T-helper 22 cell (primary cell): ENCODE measurements at places on chromosomes 2 and 18.

- no peak for DNase-seq
These were observed 34.0 kb upstream of the COL3A1 start for GRCh38 chr2:188940171-188940570.

GRCh38 chr2:71990826-71991225 lies 156.8 kb downstream of the CYP26B1 start:
- no peak for DNase-seq

- no peak for DNase-seq
These were observed 63.5 kb downstream of the RTTN start for GRCh38 chr18:70142001-70142400.

- no peak for DNase-seq
These were observed 60.1 kb downstream of the FMNL2 start for GRCh38 chr2:152395103-152395502.

DNA sequence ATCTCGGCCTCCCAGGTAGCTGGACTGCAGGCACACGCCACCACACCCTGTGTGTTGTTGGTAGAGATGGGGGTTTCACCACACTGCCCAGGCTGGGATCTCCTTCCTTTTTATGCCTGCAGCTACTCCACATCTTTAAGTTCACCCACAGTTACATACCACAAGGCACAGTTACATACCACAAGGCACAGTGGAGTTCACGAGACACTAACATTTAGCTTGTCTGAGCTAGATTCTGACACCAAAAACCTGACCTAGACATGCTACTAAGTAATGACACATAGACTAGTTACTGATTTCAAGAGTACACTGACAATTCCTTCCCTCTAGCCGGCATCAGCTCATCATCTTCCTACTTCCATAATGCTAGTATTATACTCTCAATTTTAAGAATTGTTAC lies 4.3 kb downstream of the POLR2D start:
- no peak for DNase-seq

DNA sequence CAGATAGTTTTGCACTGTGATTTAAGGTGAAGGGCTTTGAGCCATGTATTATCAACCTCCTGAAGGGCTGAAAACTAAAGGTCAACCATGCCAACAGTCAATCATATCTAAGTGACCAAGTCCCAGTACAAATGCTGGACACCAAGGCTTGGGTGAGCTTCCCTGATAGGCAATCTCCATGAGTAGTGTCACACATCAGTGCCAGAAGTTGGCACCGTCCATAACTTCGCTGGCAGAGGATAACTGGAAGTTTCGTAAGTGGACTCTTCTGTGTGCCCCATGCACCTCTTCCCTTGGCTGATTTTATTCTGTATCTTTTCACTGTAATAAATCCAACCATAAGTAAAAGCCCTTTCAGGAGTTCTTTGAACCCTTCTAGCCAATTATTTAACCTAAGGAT lies 13.2 kb downstream of the REV1 start:
- no peak for DNase-seq

DNA sequence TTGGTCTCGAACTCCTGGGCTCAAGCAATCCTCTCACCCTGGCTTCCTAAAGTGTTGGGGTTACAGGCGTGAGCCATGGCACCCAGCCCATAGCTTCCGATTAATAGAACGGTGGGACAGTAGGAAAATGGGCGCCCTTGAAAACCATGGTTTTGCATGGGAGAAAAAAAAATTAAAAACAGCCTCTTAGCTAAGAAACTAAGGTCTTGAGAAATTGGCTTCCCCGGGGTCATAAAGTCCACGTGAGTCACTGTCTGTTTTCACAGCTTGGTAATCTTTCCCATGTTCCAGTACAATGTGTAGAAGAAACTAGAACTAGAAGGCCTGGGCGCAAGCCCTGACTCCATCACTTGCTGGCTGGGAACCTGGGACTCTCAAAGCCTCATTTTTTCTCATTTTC lies 20.7 kb downstream of the B3GNT2 start:
- DNase-seq: no peak

DNA sequence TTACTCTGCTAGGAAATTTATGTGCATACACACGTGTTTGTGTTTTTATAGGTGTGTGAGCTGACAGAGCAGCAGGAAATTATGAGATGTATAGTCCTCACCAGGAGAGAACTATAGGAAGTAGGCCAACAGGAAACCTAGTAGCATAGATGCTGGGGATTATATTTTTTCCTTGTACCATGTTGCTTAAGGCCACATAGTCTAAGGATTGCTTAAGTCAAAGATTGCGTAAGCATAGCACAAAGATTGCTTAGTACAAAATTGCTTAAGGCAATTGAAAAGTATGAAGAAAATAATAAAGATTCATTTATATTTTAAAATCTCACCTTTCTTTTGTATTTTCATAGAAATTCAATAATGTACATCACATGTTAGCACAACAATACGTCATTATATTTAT lies 18.7 kb upstream of the CCDC102B start:
- DNase-seq: no peak

GRCh38 chr2:104862058-104862941 lies 8.4 kb downstream of the POU3F3 start:
- DNase-seq: no peak
